Stimulated activated CD4-positive, alpha-beta T cell treated with anti-CD3 and anti-CD28 coated beads, Interleukin-4, amount 100 ng/mL, for 1 hour (primary cell): ENCODE measurements at places on chromosomes 1 and 21.

DNA sequence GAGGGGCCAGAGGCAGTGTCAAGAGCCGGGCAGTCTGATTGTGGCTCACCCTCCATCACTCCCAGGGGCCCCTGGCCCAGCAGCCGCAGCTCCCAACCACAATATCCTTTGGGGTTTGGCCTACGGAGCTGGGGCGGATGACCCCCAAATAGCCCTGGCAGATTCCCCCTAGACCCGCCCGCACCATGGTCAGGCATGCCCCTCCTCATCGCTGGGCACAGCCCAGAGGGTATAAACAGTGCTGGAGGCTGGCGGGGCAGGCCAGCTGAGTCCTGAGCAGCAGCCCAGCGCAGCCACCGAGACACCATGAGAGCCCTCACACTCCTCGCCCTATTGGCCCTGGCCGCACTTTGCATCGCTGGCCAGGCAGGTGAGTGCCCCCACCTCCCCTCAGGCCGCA lies at the start of gene BGLAP:
BGLAP (plus strand) TSS at position 259 of the 400 bp plus-strand sequence; CDS start at position 307, 48 bp downstream.
- DNase-seq: no peak

- DNase-seq: no peak
These were observed 4.0 kb upstream of the GBP2 start for GRCh38 chr1:89129911-89130310.

- DNase-seq: no peak
These were observed 1.3 kb upstream of the S100A10 start for GRCh38 chr1:151994956-151995355.

GRCh38 chr1:32063261-32063681 lies 9.5 kb upstream of the TMEM39B start:
- DNase-seq: no peak
